ENCODE measurements at places on chromosomes 5 and 9. TPM values are rescaled to one million over a fixed set of nuclear protein-coding genes. Genes with fewer than 3 reads are reported as not detected.

GRCh38 chr9:122719218-122719617 lies 4.6 kb upstream of the OR1L4 start:
- H3K4me1 ChIP-seq: no peaks in the 10 kb centered on the region
- H3K27ac ChIP-seq: no peak overlapping the region
- H3K36me3 ChIP-seq: no peaks in the 10 kb centered on the region
- H3K4me3 ChIP-seq: no peak overlapping the region
- H3K27me3 ChIP-seq: no peaks in the 10 kb centered on the region

DNA sequence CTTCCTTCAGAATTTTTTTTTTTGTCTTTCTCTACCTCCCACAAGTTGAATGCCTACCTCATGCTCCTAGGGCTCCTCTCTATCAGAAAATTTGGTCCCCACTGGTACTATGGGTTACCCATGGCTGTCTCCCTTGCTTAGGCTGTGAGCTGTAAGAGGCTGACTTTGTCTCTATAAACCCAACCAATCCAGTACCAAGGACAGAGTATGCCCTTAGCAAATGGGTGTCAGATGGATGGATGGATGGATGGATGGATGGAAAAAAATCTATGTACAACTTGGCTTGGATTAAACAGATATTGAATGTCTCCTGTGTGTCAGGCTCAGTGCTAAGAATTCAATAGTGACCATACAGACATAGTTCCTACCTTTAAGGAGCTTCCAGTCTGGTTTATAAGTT lies 398.2 kb upstream of the TRPC7 start:
- no peaks in the 10 kb centered on the region for H3K27me3 ChIP-seq
- H3K27ac ChIP-seq: no peak overlapping the region
- no peaks in the 10 kb centered on the region for H3K4me1 ChIP-seq
- no peak for DNase-seq

DNA sequence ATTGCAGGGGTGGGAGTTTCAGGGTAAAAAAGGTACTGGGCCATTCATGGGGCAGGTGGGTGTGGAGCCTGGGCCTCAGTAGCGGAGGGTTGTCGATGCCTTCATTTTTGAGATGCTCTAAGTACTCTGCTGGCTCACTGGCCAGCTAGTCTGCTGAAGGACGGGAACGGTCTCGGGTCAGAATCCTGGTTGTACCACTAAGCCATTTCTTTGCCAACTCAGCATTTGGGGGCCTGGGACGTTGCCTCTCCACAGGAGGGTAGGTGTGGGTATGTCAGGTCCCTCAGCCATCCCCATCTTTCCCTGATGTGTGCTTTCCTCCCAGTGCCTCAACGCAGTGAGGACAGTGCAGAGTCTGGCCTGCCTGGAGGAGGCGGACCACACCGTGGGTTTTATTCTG lies 25.1 kb downstream of the SH3GLB2 start:
- no peak overlapping the region for H3K27ac ChIP-seq
- no peaks in the 10 kb centered on the region for H3K27me3 ChIP-seq
- no peaks in the 10 kb centered on the region for H3K36me3 ChIP-seq
- DNase-seq: no peak

DNA sequence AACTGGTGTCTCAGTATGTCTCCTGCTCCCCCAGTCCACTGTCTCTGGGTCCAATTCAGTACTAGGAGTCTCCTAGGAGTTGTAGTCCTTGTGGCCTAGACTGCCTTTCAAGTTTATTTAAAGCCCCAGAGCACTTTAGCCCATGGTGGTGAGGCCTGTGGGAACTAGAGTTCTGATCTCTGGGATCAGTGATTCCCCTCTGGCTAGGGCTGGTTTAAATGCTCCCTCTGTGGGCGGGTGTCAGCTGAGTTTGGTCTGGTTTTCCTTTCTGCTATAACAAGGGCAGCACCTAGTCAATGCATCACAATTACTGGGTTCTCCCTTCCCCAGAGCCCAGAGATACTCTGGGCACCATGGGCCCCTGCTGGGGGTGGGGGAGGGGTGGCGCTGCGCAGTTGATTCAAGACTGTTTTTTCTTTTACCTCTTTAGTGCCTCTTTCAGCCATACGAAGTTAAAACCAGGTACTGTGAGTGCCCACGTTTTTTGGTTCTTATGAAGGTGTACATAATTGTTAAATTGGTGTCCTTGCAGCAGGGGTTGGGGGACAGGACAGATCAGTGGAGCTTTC lies 9.3 kb upstream of the SLC36A3 start:
- no peaks in the 10 kb centered on the region for H3K36me3 ChIP-seq
- H3K27me3 ChIP-seq: no peaks in the 10 kb centered on the region
- no peak overlapping the region for H3K27ac ChIP-seq
- H3K4me1 ChIP-seq: no peaks in the 10 kb centered on the region

GRCh38 chr9:122329597-122329996 lies 41.2 kb upstream of the PTGS1 start:
- no peaks in the 10 kb centered on the region for H3K36me3 ChIP-seq
- no peaks in the 10 kb centered on the region for H3K27me3 ChIP-seq
- H3K27ac ChIP-seq: no peak overlapping the region
- peaks cover 21% of the 10 kb centered on the region for H3K4me1 ChIP-seq
- H3K4me3 ChIP-seq: no peak overlapping the region
- no peak for DNase-seq

DNA sequence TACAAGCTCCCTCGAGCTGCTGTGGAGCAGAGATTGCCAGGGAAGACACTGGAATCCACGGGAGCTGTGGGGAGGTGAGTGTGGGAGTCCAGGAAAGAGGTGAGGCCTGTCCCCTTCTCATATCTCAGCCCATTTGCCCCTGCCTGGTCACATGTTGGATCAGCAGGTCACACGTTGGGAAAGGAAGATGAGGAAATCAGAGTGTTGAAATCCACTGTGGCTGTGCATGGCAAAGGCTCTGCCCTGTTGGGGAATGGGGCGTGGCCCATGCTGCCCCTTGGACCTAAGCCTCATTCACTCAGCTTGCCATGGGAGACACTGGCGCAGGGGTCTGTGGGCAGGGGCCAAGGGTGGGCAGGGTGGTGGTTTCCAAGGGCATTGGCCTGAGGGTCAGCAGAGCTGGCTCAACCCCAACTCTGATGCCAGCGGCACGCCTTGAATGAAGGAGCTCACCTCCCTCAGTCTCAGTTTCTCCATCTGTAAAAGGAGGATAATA lies 85.4 kb upstream of the CPEB4 start:
- no peak overlapping the region for H3K4me3 ChIP-seq
- H3K4me1 ChIP-seq: no peaks in the 10 kb centered on the region
- no peaks in the 10 kb centered on the region for H3K36me3 ChIP-seq
- no peak for DNase-seq

GRCh38 chr5:38381361-38381760 lies 123.0 kb downstream of the EGFLAM start:
- no peaks in the 10 kb centered on the region for H3K36me3 ChIP-seq
- peaks cover 61% of the 10 kb centered on the region for H3K27me3 ChIP-seq

- H3K36me3 ChIP-seq: no peaks in the 10 kb centered on the region
- H3K27me3 ChIP-seq: no peaks in the 10 kb centered on the region
- H3K4me1 ChIP-seq: no peaks in the 10 kb centered on the region
- no peak for DNase-seq
Measured at GRCh38 chr9:9305600-9305999, 1307.2 kb downstream of the PTPRD start.

GRCh38 chr5:138819081-138819480 lies 56.1 kb downstream of the LRRTM2 start:
- no peak overlapping the region for H3K27ac ChIP-seq
- no peaks in the 10 kb centered on the region for H3K36me3 ChIP-seq
- no peaks in the 10 kb centered on the region for H3K4me1 ChIP-seq
- peak; percentile 6 for DNase-seq
- no peak overlapping the region for H3K4me3 ChIP-seq

GRCh38 chr9:95125652-95126051 lies 191.9 kb downstream of the FANCC start:
- H3K27ac ChIP-seq: no peak overlapping the region
- no peak for DNase-seq
- H3K4me3 ChIP-seq: no peak overlapping the region
- no peaks in the 10 kb centered on the region for H3K27me3 ChIP-seq
- H3K36me3 ChIP-seq: no peaks in the 10 kb centered on the region

The KIF24 gene
- total RNA-seq: 9.4 TPM

The CD14 gene
- total RNA-seq: not detected

DNA sequence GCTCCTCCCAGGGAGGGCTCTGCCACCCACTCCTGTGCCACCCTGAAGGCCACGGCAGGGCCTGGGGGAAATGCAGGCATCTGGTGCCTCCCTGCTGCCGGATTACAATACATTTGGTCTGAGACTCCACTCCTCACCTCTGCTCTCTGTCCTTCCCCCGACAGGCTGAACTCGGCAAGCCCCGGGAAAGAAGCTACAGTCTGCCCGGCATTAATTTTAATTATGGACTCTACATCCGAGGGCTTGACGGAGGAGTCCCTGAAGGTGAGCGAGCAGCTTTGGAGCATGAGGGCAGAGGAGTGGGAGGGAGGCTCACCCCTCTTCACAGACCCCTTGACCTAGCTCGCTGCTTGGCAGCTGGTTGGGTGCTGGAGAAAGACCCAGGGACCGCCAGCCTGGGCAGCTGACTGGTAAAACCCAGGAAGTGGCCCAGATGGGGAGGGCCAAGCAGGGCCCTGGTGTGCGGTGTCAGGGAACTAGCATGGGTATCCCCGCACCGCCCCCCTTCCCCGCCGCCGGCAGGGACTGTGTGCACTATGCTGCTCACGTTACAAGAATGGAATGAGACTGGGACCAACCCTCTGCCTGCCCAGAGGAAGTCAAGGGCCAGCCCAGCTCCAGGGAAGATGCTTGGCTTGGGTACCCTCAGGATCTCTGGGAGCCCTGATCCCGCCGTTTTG lies 83.7 kb upstream of the BARHL1 start:
- H3K27me3 ChIP-seq: no peaks in the 10 kb centered on the region
- no peaks in the 10 kb centered on the region for H3K36me3 ChIP-seq
- no peak overlapping the region for H3K4me3 ChIP-seq
- peak; percentile 72 for DNase-seq
- H3K4me1 ChIP-seq: peaks cover 12% of the 10 kb centered on the region

DNA sequence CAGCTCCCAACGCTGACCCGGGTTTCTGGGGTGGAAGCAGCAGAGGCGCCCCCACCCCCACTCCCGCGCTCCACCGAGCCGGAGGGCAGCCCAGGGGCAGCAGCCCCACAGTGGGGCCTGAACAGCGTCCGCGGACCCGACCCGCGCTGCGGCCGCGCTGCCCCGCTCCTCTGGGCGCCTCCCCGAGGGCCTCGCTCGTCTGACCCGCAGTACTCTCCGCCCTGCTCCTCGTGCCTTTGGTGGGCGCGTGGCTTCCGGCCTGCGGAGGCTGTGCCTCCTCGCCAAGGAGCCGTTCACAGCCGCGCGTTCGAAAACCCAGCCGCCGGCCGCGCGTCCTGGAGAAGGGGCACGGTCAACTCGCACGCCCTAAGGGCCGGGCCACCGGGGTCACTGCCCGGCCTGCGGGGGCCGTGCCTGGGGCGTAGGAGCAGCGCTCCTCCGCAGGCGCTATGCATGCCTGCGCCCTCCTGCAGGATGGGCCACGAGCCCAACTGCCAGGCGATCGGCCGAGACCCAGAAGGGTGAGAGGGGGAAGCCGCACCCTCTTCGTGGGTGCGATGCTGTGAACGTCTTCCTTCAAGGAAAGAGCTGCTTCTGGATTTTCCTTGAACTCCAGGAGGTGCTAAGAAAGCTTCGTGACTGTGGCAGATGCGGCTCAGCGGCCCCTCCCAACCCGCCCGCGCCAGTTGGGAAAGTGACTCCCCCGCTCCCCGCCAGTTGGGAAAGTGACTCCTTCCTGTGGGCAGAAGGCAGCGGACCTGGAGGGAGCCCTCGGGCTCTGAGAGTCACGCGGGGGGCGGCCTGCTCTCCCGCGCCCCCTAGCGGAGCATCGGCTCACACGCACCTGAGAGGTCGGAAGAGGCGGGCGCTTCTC lies 82.7 kb downstream of the HSD17B3 start:
- DNase-seq: peak; percentile 28
- H3K27me3 ChIP-seq: peaks cover 17% of the 10 kb centered on the region
- H3K36me3 ChIP-seq: peaks cover under 1% of the 10 kb centered on the region

The PCDHAC2 gene
- total RNA-seq: 1.9 TPM

GRCh38 chr9:88740844-88741243 lies 205.9 kb downstream of the NXNL2 start:
- no peak for DNase-seq
- H3K27ac ChIP-seq: no peak overlapping the region
- no peak overlapping the region for H3K4me3 ChIP-seq
- H3K4me1 ChIP-seq: peaks cover 13% of the 10 kb centered on the region
- H3K36me3 ChIP-seq: no peaks in the 10 kb centered on the region

- no peaks in the 10 kb centered on the region for H3K27me3 ChIP-seq
- H3K27ac ChIP-seq: peak overlapping the region; percentile 83
- H3K4me1 ChIP-seq: peaks cover 36% of the 10 kb centered on the region
- DNase-seq: peak; percentile 35
- no peak overlapping the region for H3K4me3 ChIP-seq
Measured at GRCh38 chr5:173557123-173557903, 59.1 kb downstream of the BOD1 start.

The CBY3 gene
- total RNA-seq: not detected

The SLC23A1 gene
- not detected for total RNA-seq

GRCh38 chr9:127176631-127177030 lies 54.2 kb upstream of the ANGPTL2 start:
- no peaks in the 10 kb centered on the region for H3K36me3 ChIP-seq
- H3K4me1 ChIP-seq: no peaks in the 10 kb centered on the region
- no peaks in the 10 kb centered on the region for H3K27me3 ChIP-seq
- no peak for DNase-seq
- H3K27ac ChIP-seq: no peak overlapping the region
